ENCODE measurements at places on chromosomes 1 and 21.

- peak; percentile 45 for DNase-seq
Measured at GRCh38 chr1:206911064-206911663, 10.6 kb downstream of the FCMR start.

DNA sequence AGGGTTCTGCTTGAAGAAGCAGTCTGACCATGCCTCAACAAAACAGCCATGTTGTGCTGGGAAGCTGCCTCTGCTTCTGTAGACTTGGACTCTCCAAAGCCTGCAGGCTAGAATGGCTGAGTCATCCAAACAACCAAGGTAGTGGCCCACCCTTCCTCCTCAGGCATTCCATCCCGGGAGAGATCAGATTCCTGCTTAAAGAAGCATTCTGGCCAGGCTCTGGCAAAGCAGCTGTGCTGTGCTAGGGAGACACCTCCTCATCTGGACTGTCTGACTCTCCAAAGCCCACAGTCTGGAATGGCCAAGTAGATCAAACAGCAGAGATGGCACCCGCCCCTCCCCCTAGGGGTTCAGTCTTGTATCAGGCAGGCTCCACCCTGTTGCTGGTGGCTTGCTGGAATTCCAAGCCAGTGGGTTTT is 38.3 kb upstream of the F3 start:
- no peak for DNase-seq

- DNase-seq, result no peak
Measured at GRCh38 chr1:59055908-59056719, 240.8 kb upstream of the FGGY start.

GRCh38 chr1:15680131-15680530 is 4.0 kb upstream of the PLEKHM2 start:
- DNase-seq, result no peak

DNA sequence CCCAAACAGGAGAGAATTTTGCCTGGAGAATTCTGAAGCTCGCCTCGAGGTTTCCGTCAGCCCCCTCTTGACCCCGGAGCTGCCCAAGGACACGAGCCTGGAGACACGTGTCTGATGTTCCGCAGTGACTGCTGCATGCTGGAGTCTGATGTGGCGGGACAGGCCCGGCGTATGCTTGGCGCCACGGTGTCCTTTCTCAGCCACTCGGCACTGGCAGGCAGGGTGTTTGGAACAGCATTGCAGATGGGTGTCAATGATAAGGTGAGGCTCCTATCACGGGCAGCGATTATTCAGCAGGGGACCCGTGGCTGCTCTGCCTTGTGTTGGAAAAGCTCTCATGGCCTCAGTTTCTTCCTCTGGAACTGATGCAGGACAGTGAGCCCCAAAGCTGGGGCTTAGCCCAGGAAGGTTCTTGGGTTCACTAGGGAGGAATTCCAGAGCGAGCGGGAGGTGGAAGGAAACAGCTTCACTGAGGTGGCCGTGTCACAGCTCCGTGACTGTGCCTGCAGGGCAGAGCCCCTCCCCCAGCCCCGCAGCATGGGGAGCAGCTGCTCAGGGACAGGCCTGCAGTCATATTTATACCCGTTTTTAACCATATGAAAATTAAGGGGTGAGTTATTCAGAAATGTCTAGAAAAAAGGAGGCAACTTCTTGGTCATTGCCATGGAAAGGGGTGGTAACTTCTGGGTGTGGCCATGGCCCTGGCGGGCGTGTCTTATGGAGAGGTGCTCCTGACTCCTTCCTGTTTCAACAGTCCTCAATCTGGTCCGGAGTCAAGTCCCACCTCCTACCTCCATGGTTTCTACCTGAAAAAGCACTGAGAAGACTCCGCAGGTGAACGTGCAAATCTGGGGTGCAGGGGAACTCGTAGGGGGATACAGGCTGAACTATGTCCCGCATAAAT is 123.4 kb downstream of the SIK1 start:
- DNase-seq, result no peak

GRCh38 chr1:35535243-35535642 is 22.0 kb downstream of the KIAA0319L start:
- no peak for DNase-seq

- DNase-seq, result no peak
Measured at GRCh38 chr21:44461005-44461404, 5.7 kb downstream of the LRRC3 start.

DNA sequence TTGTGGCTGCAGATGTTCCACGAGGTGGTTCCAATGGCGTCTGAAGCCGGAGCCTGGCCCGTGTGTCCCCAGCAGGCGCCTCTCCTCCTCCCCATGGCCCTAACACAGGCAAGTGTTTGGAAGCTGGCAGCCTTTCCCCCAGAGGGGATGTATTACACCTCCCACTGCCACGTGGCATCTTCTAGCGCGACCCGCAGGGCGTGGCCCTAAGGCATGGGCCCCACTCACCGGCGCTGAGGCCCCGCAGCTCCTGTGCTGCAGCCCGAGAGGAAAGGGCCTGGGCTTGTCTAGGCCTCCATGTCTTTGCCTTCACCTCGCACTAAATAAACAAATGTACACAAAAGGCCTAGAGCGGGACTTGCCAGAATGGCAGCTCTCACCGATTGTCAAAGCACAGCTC is 37.9 kb downstream of the SLC66A1 start:
- DNase-seq, result no peak

GRCh38 chr1:230173187-230173975 is 106.3 kb downstream of the GALNT2 start:
- no peak for DNase-seq

GRCh38 chr1:18480315-18481189 is at the start of gene KLHDC7A:
KLHDC7A (plus strand) TSS chr1:18480930; CDS start chr1:18480982, 52 bp downstream.
- no peak for DNase-seq

- no peak for DNase-seq
Measured at GRCh38 chr1:161071886-161072371, 2.2 kb upstream of the ARHGAP30 start.

DNA sequence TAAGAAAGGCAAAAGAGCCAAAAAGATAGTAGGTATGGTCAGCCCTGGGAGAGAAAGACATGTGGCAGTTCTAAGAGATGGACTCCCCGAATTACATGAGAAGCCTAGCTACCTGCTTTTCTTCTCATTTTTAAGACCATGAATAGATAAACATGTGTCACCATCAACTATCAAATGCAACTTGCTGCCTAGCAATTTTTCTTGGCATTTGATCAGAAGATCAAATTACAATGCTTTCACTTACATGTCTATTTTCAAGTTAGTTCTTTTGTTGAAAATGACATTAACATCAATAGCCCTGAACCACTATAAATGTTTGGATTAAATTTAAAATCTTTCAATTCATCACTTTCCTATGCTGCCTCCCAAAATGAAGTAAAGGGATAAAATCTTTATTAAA is 212.3 kb downstream of the HHIPL2 start:
- DNase-seq, result no peak

DNA sequence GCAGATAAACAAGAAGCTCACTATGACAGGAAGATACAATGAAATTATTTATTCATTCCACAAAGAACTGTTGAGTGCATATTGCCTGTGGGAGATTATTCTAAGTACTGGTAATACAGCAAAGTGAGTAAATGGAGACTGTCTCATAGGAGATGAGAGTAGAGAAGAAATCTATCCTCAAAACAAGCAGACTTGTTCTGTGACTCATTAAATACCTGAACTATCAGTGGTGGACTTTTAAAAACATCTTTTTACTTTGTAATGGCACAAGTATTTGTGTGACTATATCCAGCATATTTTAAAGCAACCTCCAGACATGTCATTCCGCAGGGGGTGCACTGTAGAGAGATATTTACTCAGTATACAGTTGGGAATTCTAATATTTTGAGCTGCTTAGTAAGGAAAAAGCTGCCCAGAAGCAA is 259.2 kb downstream of the FMN2 start:
- DNase-seq, result no peak

- no peak for DNase-seq
Measured at GRCh38 chr1:86788300-86789206, 84.2 kb downstream of the SH3GLB1 start.

DNA sequence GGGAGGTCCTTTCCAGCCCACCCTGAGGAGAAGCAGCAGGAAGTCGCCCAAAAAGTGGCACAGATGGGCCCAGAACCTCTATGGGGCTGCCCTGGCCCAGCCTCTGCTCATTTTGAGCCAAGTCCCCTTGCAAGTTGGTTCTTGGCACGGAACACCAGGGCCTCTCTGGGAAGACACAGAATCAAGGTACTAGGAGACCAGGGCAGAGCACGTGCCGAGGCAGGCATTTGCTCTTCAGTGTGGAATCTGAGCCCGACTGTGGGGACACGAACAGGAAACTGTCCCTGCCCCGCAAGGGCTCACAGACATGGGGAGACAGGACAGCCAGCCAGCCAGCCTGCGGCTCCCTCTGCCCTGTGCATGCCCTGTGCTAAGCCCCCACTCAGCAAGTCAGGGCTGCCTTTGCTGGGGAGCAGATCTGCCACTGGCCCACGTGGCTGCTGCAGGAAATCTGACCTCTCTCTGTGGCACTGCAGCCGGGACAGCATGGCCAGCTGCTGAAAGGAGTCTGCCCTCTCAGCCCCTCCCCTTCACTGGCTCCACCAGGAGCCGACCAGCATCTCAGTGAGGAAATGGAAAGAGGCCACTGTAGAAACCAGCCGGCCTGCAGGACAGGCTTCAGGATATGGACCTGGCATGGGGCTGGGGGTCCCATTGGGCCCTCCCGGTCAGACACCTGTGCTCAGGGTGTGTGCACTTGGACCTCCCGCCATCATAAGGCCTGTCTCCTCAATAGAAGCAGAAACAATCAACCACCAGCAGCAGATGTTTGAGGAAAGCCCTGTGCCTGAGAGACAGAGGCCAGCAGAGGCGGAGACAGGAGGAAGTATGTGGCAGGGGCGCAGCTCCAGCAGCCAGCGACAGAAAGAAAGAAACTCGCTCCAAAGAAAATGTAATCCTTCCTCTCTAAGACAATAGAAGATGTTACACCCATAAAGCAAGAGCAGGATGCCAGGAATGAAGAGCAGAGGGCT is 3.7 kb downstream of the ARHGEF16 start:
- DNase-seq, result no peak

DNA sequence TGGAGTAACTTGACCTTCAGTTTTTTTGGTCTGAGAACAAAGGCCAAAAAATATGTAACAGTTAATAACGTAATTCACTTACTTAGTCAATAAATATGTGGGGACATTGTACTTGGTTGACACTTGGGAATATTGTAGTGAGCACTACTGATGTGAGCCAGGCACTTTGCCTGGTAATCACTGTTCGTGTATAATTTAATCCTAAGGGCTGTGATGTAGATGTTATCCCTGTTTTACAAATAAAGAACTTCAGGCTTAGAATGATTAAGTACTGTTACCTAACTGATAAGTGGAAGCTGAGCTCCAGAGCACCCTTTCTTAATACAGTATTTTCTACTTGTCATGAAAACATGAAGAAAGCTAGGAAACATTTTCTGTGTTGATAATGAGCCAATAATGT is 28.0 kb downstream of the PTBP2 start:
- no peak for DNase-seq

- DNase-seq, result no peak
Measured at GRCh38 chr1:43008115-43009060, 49.7 kb upstream of the SLC2A1 start.

DNA sequence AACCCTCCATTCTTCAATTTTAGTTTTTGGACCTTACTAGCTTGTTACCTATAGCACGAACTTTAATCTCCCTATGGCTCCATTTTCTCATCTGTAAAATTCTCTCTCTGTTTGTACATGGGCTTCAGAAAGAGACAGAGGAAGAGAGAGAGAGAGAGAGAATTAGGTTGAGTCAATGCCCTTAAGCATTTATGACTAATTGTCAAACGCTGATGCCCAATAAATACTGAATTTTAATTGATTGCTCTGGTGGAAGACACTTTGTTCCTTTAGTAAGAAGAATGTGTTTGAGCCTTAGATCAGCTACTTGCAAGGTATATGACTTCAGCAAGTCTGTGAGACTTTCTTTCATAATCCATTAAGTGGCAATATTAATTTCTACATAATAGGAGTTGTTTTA is 743.1 kb upstream of the ADGRL4 start:
- DNase-seq, result no peak

DNA sequence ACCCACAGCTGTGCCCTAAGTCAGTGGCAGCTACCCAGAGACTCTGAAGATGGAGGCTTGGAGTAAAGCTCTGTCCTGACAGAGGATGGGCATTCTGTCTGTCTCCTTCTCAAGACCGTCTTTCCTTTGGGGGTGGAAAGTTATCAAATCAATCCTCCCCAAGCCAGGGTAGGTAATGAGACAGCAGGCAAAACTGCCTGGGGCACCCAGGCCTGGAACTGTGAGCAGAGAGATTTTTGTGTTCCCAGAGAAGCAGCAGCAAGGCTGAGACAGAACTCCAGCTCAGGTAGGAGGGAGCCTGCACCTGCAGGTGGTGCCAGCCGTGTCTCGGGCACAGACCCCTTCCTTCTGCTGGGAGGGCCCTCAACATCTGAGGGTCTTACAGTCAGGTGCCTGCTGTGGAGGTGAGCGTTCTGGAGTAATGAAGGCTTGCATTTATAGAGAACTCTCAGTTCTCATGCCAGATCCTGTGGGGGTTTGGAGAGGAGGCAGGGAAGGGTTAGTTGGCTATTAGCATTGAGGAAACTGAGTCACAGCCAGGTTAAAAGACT is 95.6 kb downstream of the RIPK4 start:
- DNase-seq, result no peak
